ENCODE measurements at places on chromosomes 16 and 17.
A peak's percentile ranks its signal among the peaks of the same experiment; 100 is the strongest.

GRCh38 chr17:78795861-78796516, 13.9 kb upstream of the CYTH1 start:
- DNase-seq, result no peak

DNA sequence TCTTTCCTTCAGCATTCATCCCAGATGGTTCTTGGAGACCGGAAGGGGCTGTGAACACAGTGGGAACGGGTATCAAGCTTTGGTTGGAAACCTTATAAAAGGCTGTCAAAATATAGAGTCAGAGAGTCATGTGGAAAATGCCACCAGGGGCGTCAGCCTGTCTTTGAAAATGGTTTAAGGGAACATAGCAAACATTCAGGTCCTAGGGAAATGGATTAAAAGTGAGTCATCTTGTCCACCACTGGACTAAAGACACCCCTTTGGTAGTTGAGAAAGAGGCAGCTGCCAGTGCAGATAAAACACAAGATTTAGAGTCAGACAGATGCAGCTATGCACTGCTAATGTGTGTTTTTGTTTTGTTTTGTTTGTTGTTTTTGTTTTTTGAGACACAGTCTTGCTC, 47.8 kb upstream of the BCO1 start:
- peak; percentile 54 for DNase-seq

- DNase-seq, result peak; percentile 10
Observed at GRCh38 chr16:83187405-83187804, 560.6 kb downstream of the CDH13 start.

DNA sequence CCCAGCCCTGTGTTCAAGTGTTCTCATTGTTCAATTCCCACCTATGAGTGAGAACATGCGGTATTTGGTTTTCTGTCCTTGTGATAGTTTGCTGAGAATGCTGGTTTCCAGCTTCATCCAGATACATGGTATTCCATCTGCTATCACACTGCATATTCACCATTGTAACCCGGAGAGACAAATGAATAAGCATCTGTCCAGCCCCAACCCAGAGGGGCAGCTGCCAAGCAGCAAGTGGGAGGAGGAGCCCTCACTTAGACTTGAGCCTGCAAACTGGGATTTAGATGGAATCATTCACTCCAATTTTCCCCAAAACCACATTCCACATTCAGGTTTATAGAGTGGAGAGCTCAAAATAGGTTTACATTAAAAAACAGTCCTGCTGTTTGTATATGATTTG, 41.6 kb downstream of the SHISA6 start:
- no peak for DNase-seq

DNA sequence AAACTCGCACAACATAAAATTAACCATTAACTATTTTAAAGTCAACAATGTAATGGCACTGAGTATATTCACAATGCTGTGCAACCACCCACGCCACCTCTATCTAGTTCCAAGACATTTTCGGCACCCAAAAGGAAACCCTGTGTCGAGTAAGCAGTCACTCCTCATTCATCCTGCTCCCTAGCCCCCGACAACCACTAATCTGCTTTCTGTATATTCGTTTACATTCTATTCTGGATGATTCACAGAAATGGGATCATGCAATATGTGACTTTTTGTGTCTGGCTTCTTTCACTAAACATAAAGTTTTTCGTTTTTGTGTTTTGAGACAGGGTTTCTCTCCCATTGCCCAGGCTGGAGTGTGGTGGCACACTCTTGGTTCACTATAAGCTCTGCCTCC, 42.2 kb upstream of the HAPSTR1 start:
- DNase-seq, result peak; percentile 39

GRCh38 chr16:55494994-55495421, 13.9 kb upstream of the LPCAT2 start:
- peak; percentile 32 for DNase-seq

- DNase-seq, result peak; percentile 68
Observed at GRCh38 chr17:51745993-51746392, 412.5 kb downstream of the CA10 start.

GRCh38 chr16:55016515-55016914, 85.8 kb downstream of the IRX5 start:
- no peak for DNase-seq

DNA sequence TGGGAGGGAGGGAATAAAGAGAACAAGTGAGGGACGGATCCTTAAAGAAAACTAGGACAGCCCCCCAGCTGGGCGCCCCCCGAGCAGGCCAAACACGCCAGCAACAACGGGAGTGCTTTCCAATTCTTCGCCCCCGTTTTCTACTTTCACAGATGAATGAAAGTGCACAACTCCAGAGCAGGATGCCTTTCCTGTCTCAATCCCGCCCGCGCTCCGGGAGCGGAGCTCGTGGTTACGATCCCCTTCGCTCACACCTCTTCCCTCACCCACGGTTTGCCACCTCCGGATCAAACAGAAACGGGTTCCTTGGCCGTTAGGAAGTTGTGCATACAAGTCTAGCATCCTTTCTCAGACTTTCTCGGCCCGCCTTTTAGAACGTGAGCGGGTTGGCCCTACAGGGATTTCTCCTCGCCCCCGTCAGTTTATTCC, 680 bp downstream of the SKA2 start:
- peak; percentile 56 for DNase-seq

DNA sequence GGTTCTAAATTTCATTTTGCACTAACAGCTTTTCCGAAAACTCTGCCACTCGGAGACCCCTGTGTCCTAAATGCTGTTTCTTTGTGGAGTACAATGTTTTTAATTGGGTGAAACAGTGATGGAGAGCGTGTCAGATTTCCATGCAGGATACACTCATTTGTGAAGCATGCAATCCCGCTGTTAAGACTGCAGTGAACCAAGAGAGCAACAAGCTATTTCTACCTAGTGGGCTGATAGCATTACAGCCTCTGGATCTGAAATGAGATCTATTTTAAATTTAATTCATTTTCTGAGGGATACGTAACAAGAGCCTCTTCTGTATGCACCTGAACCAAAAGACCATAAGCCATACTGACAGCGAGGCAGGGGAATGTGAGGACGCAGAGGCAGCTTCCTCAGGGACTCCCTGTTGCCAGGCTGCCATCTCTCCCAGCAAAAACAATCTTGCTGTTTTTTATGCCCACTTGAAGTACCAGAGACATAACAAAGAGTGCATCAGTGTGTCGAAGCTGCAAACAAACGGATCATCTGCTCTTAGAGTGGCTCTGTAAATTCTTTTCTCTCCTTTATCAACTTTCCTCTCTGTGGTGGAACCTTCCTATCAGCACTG, 199.9 kb upstream of the COX10 start:
- peak; percentile 35 for DNase-seq

DNA sequence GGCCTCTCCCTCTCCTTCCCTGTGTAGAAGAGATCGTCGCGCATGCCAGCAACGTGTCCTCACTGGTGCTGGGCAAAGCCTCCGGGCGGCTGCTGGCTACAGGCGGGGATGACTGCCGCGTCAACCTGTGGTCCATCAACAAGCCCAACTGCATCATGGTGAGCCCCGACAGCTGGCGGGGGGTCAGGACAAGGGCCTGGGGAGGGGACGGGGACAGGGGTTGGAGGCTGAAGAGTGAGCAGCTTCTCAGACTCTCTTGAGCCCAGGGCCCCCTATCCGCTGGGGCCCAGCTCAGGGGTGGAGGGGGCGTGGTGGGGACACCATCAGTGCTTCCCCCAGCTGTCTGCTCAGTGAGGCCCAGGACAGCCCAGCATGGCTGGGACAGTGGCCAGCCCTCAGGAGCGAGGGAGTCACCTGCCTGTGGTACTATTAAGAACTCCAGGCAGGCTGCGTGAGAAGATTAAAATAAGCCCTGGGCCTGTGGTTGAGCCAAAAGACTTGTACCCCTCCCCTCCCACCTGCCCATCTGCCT, 6.2 kb downstream of the KATNB1 start:
- no peak for DNase-seq

GRCh38 chr17:45819632-45820031, 25.0 kb upstream of the SPPL2C start:
- DNase-seq, result no peak

DNA sequence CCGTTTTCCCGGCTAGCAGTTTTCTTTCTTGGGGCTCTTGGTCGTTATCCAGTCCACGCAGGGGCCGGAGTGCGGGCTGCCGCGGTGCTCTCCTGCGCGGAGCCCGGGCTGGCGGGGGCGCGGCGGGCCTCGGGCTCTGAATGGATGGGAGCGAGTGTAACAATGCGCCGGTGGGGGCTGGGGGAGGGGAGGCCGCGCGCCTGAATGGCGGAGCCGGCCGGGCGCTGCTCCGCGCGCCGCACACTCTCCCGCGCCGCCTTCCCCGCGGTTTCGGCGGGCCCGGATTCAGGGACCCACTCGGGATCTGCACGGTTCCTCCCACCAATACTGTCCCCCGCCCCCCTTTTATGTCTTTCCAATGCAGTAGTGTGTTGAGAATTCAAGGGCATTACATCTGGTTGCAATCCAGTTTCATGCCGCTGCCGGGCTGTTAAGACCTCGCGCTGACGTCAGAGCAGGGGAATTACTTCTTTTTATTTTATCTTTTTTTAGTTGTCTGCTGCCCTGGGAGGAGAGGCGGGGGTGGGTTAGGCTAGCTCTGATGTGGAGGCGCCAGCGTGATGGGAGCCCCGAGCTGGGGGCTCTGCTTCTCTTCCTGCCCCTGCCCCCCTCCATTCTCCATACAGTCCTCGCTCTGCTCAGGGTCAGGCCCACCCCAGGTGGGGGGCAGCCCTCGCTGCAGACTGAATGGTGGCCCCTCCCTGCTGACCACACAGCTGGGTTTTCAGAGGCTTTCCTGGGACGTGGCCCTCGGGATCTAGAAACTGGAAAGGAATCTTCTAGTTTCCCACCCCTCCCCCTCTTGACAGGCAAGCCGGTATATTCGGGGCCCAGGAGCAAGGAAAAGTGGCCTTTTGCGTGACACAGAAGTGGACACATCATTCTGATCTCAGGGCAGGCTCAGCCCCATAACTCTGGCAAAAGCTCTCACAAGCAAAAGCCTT, 1.8 kb downstream of the RAI1 start:
- DNase-seq, result peak; percentile 69

DNA sequence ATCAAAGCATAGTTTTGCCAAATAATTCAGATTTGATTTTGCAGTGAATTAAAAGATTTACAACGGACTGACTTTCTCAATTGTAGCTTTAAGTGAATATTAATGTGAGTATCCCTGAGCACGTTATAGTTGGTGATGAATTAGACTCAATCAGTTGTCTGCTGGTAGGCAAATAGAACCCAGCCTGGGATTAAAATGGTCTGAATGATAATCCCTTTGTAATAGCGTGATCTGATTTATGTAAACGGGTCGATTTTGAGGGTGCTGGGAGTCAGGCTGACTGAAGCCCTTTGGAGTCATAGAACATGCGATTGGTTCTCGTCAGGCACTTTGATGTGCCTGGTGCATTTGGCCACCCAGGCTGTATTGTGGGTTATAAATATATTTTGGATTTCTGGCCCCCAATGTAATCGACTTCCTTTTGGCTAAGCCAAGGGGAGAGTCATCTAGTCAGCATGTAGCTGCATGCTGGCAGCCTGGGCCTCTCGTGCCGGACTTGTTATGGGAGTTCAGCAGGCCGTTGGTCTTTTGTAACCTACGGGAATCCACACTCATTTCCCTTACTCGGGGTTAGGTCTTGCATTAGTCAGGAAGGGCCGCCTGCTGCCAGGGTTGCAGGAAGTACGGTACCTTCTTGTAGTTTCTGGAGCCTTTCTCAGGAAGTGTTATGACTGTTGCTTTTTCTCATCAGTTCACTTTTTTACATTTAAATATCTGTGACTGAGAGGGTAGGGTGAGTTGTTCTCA, 5.4 kb downstream of the PGS1 start:
- DNase-seq, result peak; percentile 42

- no peak for DNase-seq
Observed at GRCh38 chr16:6297666-6298410, 1034.8 kb upstream of the RBFOX1 start.

DNA sequence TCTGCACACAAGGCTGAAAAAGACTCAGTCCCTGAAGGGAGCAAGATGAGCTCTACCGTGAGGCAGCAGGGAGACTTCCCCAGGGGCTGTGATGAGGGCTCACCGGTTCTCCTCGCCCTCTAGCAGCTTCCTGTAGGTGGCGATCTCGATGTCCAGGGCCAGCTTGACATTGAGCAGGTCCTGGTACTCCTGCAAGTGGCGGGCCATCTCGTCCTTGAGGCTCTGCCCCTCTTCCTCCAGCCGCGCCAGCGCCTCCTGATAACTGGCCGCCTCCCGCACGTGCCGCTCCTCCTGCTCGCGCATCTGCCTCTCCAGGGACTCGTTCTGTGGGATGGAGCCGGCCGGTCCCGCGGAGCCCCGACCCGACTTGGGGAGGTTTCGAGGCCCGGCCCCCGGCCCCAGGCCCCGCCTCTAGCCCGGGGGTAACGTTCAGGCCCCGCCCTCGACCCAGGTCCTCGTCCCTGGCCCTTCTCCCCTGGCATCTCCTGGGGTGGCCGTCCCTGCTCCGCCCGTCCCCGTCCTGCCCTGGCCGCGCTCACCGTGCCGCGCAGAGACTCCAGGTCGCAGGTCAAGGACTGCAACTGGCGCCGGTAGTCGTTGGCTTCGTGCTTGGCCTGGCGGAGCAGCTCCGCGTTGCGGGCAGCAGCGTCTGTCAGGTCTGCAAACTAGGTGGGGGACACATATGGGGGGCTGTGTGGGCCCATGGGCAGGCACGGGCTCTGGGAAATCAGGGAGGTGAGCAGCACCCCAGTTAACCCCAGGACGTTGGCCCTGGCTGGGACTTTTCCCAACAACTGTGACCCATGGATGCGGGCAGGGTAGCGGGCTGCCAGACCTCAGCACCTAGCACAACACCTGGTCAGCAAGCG, 3.9 kb downstream of the GFAP start:
- DNase-seq, result peak; percentile 48

GRCh38 chr17:45436161-45436560, 3.5 kb upstream of the ARHGAP27 start:
- peak; percentile 26 for DNase-seq

- peak; percentile 10 for DNase-seq
Observed at GRCh38 chr17:28684963-28685362, 23.0 kb downstream of the SUPT6H start.

DNA sequence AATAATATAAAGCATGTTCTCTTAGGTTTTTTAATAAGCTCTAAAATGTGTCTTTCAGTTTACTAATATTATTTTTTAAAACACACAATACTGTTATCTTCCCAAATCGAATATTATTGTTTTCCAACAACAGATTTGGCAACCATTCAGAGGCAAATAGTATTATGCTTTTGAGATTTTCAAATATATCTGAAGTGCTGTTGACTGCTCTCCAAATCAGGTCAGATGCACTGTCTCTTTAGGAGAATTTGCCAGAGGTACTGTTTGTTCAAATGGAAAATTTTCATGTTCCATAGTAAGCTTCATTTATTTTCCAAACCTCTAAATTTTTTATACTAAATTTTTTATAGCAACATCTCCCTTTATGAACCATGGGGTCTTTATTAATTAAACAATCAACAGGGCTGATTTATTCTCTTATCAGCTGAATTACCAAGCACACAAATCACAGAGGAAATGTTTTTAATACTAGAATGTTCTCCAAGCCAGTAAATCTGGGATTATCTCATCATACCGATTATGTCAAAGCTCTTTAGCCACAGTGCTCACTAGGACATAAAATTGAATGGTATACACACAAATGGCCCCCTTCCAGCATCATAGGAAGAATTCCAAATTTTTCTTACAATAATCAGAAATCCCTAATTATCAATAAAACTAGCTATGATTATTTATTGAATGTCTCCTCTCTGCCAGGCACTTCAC, 108.8 kb upstream of the HLF start:
- DNase-seq, result no peak
